ENCODE measurements at places on chromosomes 3 and 15.
A peak's percentile ranks its signal among the peaks of the same experiment; 100 is the strongest.

- H3K36me3 ChIP-seq, result no peaks in the 10 kb centered on the region
- no peak for DNase-seq
- H3K27ac ChIP-seq, result no peak overlapping the region
- no peaks in the 10 kb centered on the region for H3K4me1 ChIP-seq
- H3K27me3 ChIP-seq, result no peaks in the 10 kb centered on the region
Measured at GRCh38 chr3:9121366-9122001, 128.0 kb downstream of the SRGAP3 start.

- H3K36me3 ChIP-seq, result no peaks in the 10 kb centered on the region
- no peaks in the 10 kb centered on the region for H3K27me3 ChIP-seq
- no peak for DNase-seq
- no peaks in the 10 kb centered on the region for H3K4me1 ChIP-seq
- H3K4me3 ChIP-seq, result no peak overlapping the region
- no peak overlapping the region for H3K27ac ChIP-seq
Measured at GRCh38 chr3:15819043-15819442, 21.3 kb upstream of the ANKRD28 start.

DNA sequence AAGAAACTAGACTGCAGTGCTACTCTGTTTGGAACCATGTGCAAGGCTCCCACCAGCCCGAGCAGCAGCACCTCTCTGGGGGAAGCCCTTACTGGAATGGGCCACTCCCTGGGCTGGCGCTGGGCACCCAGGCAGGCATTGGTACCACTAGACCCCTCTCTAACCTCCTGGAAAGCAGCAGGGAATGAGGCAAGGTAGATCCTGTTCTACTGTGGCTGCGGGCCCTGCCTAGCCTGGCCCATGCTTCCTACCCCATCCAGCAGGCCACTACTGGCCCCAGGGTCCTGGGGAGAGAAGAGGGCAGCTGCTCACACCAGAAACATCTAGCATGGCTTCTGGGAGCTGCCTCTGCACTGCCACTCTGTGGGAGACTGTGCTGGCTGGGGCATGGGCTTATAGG, 44.8 kb downstream of the MESD start:
- no peaks in the 10 kb centered on the region for H3K27me3 ChIP-seq
- no peak overlapping the region for H3K4me3 ChIP-seq
- DNase-seq, result no peak

GRCh38 chr15:45201557-45201859, 13.7 kb upstream of the SHF start:
- peak overlapping the region; percentile 69 for H3K4me3 ChIP-seq
- DNase-seq, result no peak
- no peaks in the 10 kb centered on the region for H3K36me3 ChIP-seq
- no peaks in the 10 kb centered on the region for H3K27me3 ChIP-seq
- H3K4me1 ChIP-seq, result peaks cover 10% of the 10 kb centered on the region

DNA sequence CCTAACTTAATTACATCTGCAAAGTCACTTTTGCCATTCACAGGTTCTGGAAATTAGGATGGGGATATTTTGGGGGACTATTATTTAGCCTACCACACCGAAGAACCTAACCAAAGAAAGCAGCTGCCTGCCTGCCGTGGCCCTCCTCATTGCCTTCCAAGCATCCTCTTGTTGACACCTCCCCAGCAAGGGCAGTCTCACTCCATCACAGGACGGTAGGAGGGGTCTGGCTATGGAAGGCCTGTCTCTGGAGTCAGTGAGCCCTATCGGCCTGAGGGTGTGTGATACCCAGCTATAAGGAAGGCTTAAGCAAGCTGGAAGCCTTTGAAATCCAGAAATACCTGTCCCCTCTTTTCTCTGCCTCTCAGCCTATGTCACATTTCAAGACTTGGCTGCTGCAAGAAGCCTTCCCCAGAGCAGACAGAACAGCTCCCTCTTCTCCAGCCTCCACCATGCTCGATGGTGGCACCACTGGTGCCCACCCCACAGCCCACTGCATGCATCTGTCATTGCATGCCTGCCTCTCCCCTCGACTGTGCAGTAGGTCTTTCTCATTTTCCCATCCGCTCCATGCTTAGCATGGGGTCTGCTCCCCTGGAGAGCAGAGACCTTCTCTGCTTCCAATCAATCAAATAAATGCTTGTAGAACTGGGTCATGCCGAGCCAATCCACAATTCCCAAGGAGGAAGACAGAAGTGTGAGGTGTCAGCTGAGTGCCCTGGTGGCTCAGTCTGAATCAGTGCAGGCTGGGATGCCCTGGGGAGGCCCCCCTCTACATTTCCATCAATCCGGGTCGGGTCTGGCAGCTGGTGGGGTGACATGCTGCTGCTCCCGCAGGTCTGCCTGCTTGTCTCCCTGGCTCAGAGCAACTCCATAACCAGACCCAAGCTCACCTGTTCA, 23.9 kb upstream of the LOXL1 start:
- H3K4me3 ChIP-seq, result no peak overlapping the region
- H3K4me1 ChIP-seq, result no peaks in the 10 kb centered on the region
- no peaks in the 10 kb centered on the region for H3K27me3 ChIP-seq

GRCh38 chr3:72338942-72339669, 509.1 kb downstream of the SHQ1 start:
- H3K27me3 ChIP-seq, result no peaks in the 10 kb centered on the region
- peaks cover 13% of the 10 kb centered on the region for H3K4me1 ChIP-seq
- H3K36me3 ChIP-seq, result no peaks in the 10 kb centered on the region
- H3K27ac ChIP-seq, result no peak overlapping the region
- no peak overlapping the region for H3K4me3 ChIP-seq
- DNase-seq, result no peak

- H3K27me3 ChIP-seq, result no peaks in the 10 kb centered on the region
- no peaks in the 10 kb centered on the region for H3K36me3 ChIP-seq
- H3K4me1 ChIP-seq, result no peaks in the 10 kb centered on the region
- no peak overlapping the region for H3K4me3 ChIP-seq
- DNase-seq, result no peak
- no peak overlapping the region for H3K27ac ChIP-seq
Measured at GRCh38 chr3:197328198-197328597, 29.8 kb upstream of the DLG1 start.

DNA sequence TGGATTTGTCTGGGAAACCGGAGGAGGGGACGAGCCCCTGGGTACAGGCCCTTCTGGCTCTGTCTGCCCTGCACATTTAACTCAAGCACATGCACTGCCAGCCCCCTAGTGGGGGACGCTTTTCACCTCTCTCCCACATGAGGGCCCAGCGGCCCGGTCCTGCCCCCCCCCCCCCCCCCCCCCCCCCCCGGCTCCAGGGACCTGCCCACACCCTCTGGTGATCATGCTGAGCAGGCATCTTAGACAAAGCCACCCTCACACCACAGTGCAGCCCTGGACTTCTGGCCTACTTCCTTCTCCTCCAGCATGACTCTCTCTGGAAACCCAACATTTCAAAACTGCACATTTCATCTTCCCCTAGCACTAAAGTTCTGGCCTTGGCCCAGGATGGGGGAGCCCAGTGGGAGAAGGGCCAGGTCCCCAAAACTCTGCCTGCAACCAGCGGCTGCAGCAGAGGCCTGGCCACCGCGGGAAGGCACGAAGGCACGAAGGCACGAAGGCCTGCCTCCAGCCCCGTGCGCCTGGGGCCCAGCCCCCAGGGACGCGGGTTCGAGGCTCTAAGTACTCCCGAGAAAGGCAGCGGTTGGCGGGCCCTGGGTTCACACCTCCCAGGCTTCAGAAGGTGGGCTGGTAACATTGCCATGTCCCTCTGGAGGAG, 14.1 kb downstream of the KLF15 start:
- H3K36me3 ChIP-seq, result no peaks in the 10 kb centered on the region
- H3K27me3 ChIP-seq, result no peaks in the 10 kb centered on the region
- H3K4me3 ChIP-seq, result no peak overlapping the region
- DNase-seq, result no peak
- no peaks in the 10 kb centered on the region for H3K4me1 ChIP-seq

DNA sequence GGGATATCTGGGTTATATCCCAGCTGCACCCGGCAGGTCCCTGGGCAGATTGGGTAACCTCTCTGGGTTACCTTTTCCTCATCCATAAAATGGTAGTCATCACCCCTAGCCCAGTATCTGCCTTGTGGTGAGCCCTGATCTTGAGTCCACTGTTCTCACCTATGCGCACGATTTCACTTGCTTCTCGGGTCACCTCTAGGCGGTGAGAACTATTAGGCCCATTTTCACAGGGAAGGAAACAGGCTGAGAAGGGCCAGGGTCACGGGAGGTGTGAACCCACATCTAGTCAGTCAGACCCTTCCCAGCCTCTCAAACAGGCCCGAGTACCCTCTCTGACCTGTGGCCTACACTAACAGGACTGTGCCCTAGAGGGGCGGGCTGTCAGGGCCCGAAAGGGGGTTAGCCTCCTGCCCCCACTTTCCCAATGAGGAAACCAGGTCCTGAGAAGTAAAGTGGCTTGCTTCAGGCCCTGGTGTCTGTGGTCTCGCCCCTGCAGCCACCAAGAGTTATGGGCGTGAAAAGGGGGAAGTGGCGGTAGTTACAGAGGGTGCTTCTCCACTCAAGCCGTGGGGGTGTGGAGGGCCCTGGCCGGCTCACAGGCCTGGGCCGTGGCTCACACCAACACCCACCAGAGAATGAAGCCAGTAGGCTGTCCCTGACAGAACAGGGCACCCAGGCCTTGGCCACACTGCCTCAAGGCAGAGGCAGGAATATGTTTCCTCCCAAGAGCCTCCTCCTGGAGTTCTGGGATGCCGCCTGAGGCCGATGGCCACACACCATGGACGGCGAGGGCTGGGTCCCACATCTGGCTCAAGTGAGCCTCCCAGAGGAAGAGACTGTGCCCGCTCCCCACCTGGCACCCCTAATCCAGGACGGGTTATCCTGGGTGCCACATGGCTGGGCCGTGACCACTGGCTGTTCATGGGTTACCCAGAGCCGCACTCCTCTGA, 19.5 kb downstream of the PSTPIP1 start:
- H3K4me1 ChIP-seq, result peaks cover 99% of the 10 kb centered on the region
- H3K4me3 ChIP-seq, result peak overlapping the region; percentile 43
- H3K27me3 ChIP-seq, result no peaks in the 10 kb centered on the region
- peaks cover 24% of the 10 kb centered on the region for H3K36me3 ChIP-seq
- peak overlapping the region; percentile 58 for H3K27ac ChIP-seq

GRCh38 chr3:175495331-175495730, 636.2 kb downstream of the NAALADL2 start:
- H3K4me1 ChIP-seq, result no peaks in the 10 kb centered on the region
- no peak overlapping the region for H3K27ac ChIP-seq
- no peaks in the 10 kb centered on the region for H3K27me3 ChIP-seq
- no peak for DNase-seq

- no peaks in the 10 kb centered on the region for H3K27me3 ChIP-seq
- no peak for DNase-seq
- H3K36me3 ChIP-seq, result no peaks in the 10 kb centered on the region
- no peaks in the 10 kb centered on the region for H3K4me1 ChIP-seq
Measured at GRCh38 chr15:31446546-31446945, 119.9 kb downstream of the KLF13 start.

- H3K27ac ChIP-seq, result no peak overlapping the region
- H3K4me1 ChIP-seq, result no peaks in the 10 kb centered on the region
- DNase-seq, result no peak
- no peaks in the 10 kb centered on the region for H3K36me3 ChIP-seq
- H3K27me3 ChIP-seq, result no peaks in the 10 kb centered on the region
Measured at GRCh38 chr3:33687406-33688010, 30.5 kb downstream of the CLASP2 start.

DNA sequence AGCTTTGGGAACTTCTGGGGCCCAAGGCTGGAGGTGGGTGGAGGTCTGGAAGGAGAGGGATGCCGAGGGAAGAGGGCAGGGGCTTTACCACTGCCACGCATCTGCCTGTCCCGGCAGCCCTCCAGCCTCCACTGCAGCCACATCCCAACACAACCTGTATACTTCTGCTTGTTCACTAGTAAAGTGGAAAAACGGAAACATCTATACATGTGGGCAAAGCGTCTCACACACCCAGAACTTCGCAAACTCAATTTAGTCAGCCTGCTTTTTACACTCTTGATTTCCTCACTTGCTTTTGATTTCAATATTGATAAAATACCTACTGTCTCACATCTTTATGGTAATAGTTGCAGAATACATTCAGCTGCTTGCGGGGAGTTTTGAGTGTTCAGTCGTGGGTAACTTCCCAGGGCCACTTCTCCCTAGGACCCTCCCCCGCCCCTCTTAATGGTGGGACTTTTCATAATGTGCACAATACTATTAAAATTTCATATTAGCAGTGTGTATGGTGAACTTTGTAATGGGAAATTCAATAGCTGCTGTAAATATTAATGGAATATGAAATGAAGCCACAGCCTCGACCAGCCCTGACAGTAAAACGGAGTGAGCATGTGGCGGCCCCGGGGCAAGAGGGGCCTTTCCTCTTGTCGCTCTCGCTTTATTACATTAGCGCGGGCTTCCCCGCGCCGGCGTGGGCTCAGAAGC, 85.2 kb downstream of the NR2F2 start:
- no peak overlapping the region for H3K27ac ChIP-seq
- H3K36me3 ChIP-seq, result no peaks in the 10 kb centered on the region
- no peaks in the 10 kb centered on the region for H3K4me1 ChIP-seq
- peaks cover 5% of the 10 kb centered on the region for H3K27me3 ChIP-seq

DNA sequence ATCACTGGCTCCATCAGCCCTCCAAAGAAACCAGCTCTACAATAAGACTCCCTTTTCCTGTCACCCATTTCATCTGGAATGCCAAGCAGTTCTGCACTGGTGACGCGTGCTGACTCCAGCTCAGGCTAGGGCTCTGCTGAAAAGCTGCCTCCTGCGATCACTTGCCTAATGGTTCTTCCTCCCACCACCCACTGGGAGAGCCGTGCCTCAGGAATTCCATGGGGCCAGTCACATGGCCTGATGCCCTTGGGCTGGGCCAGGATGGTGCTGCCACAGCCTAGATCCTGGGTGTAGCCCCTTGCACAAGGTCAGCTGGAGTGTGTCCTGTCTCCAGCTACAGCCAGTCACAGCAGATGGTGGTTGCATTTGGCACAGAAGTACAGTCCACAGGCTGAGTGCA, 98.9 kb downstream of the DNAJB8 start:
- no peaks in the 10 kb centered on the region for H3K36me3 ChIP-seq
- no peak overlapping the region for H3K27ac ChIP-seq
- no peaks in the 10 kb centered on the region for H3K27me3 ChIP-seq
- no peak overlapping the region for H3K4me3 ChIP-seq

GRCh38 chr3:27345959-27346865, 23.0 kb downstream of the NEK10 start:
- H3K36me3 ChIP-seq, result no peaks in the 10 kb centered on the region
- no peak overlapping the region for H3K27ac ChIP-seq
- H3K27me3 ChIP-seq, result no peaks in the 10 kb centered on the region

DNA sequence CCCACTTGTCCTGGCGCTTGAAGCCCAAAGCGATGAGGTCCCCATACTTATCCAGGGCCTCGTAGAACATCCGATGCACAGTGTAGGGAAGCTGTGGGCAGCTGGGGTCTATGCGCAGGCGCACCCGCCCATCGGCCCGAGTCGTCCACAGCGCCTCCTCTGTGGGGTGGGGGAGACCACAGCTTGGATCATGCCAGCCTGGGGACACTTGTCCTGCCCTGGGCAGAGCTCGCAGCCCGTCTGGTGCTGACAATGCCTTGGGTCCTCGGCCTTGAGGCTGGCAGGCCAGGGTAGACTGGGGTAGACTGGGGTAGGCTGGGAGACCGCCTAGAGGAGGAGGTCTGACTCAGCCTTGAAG, 39.8 kb downstream of the ACSBG1 start:
- H3K36me3 ChIP-seq, result no peaks in the 10 kb centered on the region
- H3K4me3 ChIP-seq, result no peak overlapping the region
- no peaks in the 10 kb centered on the region for H3K27me3 ChIP-seq
- no peak overlapping the region for H3K27ac ChIP-seq
